Daoy (cell line): ENCODE measurements at places on chromosomes 16 and 17.

DNA sequence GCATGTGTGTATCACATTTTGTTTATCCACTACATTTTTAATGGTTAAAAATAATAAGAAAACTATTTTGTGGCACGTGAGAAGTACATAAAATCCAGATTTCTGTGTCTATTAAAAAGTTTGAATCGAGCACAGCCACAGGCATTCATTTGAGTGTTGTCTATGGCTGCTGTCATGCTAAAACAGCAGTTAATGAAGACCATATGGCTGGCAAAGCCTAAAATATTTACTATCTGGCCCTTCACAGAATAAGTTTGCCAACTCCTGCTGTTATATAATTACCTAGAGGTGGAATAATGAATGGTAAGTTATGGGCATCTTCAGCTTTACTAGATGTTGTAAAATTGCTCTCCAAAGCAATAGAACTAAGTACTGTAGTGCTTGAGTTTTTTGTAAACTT is 30.5 kb downstream of the TMEM98 start:
- no peak for DNase-seq

- no peak for DNase-seq
Measured at GRCh38 chr16:5070431-5071186, 1.0 kb upstream of the ALG1 start.

GRCh38 chr16:17076092-17076754 is 394.5 kb downstream of the XYLT1 start:
- peak; percentile 16 for DNase-seq

DNA sequence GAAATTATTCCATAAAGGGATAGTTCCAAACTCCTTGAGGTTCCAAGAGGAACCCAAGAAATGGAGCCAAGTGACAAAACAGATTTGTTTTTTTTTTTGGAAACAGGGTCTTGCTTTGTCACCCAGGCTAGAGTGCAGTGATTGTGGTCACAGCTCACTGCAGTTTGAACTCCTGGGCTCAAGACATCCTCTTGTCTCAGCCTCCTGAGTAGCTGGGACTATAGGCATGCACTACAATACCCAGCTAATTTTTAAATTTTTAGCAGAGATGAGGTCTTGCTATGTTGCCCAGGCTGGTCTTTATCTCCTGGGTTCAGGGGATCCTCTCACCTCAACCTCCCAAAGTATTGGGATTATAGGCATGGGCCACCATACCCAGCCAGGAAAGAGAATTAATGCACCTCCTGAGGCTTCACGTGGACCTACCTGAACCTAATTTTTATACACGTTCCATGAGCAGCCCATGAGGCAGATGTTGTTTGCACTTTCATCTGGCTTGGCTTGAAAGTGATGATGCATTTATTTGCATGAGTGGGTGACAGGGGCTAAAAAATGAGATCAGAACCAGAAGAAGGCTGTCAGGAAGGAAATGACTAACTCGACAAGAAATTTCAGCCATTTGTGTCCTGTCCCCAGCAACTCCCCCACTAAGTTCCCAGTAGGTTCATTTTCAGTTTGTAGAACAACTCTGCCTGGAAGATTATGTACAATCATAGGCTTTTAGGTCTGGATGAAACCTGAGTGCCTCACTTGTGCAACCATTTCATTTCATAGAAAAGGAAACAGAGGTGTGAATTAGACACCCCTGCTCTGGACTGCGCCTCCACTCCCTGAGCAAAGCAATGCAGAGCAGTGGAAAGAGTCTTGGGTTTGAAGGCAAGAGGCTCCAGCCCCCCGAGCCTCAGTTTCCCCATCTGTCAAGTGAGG is 10.3 kb upstream of the IRF8 start:
- DNase-seq, result peak; percentile 88

DNA sequence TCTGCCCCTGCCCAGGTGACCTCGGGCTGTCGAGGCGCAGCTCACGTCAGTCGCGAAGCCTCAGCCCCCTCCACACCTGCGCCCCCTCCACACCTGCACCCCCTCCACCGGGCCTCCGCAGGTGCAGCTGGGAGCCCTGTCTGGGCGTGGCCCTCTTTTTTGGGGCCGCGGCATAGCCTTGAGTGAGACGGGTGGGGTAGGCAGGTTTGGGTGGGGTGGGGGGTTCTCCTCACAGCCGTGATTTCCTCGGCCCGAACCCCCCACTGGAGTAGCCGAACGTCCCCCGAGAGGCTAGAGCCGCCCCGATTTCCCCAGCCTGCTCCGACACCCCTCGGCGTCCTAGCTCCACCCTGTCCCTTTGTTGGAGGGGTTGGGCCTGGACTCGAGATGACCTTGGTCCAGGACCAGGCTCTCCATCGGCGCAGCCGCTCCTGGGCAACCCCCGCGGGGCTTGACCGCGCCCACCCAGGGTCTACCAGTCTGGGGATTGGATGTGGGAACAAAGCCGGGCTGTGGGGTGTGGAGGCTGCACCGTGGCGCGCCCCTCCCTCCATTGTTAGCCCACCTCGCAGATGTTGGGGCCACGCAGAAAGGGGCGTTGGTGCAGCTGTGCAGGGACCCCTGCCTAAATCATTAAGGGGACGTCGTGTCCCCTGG is 626 bp downstream of the TUBB3 start:
- DNase-seq, result peak; percentile 16

DNA sequence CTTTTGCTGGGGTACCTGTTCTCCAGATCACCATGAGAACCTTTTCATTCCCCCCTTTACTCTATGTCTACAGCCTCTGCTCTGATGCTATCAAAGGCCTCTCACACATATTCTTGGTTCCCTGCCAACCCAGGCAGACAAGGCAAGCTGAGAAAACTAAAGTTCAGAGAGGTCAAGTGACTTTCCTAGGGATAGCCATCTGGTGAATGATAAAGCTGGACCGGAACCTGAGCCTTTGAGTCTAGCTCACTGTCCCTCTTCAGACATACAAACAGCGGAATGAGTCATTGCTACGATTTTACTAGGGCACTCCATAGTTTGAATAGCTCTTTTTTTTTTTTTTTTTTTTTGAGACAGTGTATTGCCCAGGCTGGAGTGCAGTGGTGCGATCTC is 73.3 kb downstream of the XYLT1 start:
- DNase-seq, result peak; percentile 68

- no peak for DNase-seq
Measured at GRCh38 chr17:41334385-41335305, 16.0 kb downstream of the KRT33A start.

DNA sequence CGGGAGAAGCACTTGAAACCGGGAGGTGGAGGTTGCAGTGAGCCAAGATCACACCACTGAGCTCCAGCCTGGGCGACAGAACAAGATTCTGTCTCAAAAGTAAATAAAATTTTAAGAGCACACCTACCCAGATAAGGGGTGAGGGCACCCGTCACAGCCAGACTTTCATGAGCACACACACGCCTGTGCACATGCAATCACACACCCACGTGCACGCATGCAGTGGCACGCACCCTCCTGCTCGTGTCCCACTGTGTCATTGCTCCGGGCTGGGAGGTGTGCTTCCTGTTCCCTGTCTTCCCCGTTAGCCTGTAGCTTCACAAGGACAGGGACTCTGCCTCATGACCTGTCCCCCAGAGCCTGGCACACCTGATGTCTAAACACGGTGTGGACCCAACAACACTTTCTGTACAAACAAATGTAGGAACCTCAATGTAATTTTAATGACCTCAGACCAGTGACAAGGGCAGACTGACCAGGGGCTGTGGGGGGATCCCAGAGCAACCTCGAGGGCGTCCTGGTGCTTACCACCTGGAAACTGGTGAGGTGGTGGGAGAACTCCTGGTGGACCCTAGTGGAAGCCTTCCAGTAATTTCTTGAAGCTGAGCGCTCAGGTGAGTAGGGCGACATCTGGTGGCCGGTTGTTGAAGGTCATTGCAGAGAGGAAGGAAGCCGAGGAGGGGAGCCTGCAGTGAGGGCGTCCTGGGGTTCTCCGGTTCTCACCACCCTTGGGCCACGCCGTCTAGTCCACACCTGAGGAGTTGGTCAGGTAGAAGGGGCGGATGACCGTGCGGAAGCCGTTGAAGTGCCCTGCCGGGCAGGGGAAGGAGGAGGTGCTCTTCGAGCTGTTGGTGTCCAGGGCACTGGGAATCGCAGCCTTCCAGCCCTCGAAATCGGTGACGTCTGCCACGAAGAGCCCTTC is 8.6 kb downstream of the LGALS3BP start:
- DNase-seq, result peak; percentile 84

- no peak for DNase-seq
Measured at GRCh38 chr16:11224894-11225676, 30.9 kb downstream of the SOCS1 start.

DNA sequence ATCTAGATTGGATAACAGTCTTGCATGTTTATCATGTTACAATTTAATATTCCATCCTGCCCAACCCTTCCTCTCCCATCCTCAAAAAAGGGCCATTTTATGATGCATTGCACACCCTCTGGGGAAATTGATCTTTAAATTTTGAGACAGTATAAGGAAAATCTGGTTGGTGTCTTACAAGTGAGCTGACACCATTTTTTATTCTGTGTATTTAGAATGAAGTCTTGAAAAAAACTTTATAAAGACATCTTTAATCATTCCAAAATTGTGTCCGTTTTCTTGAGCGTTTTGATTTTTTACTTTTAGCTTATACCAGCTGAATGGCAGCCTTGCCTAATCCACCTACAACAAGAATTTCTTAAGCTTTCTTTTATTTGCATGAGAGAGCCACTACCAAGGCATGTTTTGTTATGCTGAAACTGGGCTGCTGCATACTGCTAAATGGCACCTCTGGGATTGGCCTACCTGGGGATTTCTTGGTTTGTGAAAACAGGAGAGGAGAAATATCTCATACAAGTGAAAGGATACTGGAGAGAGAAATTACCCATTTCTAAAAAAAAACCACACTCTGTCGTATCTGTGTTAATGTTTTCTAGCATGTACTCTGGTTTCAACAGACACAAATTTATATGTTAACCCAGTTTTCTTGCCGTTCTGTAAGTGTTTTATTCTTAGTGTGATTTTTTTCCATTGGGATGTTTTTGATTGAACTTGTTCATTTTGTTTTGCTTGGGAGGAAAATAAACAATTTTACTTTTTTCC is 52.2 kb downstream of the TUBD1 start:
- peak; percentile 39 for DNase-seq
